ENCODE measurements at places on chromosomes 12 and 14. TPM values are rescaled to one million over a fixed set of nuclear protein-coding genes. Genes with fewer than 3 reads are reported as not detected.

CCDC184 gene
- polyA plus RNA-seq = 3.0 TPM

MYF6 gene
- 90.3 TPM for polyA plus RNA-seq

OAS2 gene
- polyA plus RNA-seq = 2.1 TPM

EXOC3L4 gene
- polyA plus RNA-seq = 0.80 TPM

KRT73 gene
- polyA plus RNA-seq = not detected

AKAP6 gene
- 64.6 TPM for polyA plus RNA-seq

SPIC gene
- polyA plus RNA-seq = not detected

CPNE6 gene
- polyA plus RNA-seq = not detected

CCDC196 gene
- polyA plus RNA-seq = not detected

FOXA1 gene
- polyA plus RNA-seq = not detected

TAS2R8 gene
- polyA plus RNA-seq = not detected

GLT1D1 gene
- 1.6 TPM for polyA plus RNA-seq

DNA sequence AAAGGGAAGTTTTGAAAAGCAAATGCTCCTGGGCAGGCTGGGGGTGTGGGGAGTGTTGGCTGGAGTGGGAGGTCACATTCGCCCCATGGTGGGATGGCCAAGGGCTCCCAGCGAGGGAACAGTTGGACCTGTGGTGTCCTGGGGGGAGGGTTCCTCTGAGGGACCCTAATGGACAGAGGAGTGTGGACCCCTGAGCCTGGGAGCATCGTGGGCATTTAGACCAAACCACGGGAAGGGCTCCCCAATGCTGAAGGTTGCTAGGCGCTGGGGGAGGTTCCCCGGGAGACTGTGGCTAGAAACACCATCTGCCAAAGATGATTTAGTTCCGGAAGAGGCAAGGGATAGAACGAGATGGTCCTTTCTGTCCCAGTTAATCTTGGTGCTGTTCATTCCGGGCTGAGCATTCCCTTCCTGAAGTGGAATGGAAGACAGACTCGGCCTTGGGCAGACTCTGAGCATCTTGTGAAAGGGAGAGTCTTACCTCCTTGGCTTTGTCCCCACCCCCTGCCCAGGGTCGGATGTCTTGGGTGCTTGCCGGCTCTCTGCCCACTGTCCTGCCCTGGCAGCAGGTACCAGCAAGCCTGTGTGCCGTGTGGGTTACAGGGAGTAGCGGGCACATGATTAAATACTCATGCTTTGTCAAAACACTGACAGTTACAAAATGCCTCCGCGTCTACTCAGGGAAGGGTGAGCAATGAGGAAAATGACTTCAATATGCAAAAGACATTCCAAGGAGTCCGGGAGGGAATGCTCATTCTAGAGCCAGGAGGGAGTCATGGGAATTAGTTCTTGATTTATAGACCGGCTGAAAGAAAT lies 215.9 kb downstream of the CACNA1C start:
- DNase-seq = no peak

DNA sequence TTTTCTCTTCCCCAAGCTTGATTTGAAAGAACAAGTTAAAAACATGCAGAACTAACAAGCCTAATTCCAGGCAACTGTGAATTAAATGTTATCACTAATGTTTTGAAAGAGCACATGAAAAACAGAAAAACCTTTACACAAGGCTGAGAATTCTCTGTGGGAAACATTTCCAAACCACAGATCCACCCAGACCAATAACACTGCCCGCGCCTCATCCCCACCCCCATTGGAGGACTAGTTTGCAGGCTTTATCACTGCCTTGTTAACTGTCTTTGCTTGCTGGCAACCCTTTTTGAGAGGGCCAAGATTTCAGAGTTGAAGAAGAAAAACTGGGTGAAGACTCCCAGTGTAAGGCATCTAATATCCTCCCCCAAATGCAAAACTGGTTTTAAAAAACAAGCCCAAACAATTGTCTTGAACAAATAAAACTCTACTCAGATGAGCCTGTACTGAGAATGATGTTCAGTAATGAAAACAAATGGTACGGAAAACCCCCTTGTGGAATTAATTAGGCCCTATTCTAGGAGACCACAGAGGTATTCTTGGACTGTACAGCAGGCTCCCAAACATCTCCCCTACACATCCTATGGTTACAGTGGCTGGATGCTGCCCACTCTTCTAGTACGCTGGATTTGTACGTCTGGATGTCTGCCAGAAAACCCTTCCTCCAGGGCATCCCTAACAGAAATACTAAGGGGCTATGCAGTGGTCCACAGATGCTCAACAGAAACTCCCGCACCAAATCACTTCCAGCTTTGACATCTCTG lies 5.8 kb downstream of the MAX start:
- no peak for DNase-seq

- no peak for DNase-seq
Observed at GRCh38 chr12:124809391-124809790, 54.3 kb downstream of the SCARB1 start.

DNA sequence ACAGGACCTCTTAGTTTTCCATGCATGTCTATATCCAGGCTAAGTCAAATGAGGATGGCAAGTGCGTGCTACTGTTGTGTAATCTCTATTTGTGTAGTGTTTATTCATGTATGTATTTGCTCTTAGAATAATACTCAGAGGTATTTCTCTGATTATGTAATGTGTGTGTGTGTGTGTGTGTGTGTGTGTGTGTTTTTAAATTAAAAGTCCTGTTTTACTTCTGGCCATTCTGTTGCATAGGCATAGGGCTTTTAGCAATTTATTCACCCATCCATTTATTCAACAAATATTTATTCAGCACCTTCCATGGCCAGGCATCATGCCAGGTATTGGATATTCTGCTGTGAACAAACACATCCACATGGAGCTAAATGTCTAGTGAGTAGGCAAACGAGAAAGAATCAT lies 63.5 kb downstream of the PELI2 start:
- DNase-seq = no peak

GRCh38 chr14:71400871-71401321 lies 493.6 kb downstream of the PCNX1 start:
- DNase-seq = no peak

DNA sequence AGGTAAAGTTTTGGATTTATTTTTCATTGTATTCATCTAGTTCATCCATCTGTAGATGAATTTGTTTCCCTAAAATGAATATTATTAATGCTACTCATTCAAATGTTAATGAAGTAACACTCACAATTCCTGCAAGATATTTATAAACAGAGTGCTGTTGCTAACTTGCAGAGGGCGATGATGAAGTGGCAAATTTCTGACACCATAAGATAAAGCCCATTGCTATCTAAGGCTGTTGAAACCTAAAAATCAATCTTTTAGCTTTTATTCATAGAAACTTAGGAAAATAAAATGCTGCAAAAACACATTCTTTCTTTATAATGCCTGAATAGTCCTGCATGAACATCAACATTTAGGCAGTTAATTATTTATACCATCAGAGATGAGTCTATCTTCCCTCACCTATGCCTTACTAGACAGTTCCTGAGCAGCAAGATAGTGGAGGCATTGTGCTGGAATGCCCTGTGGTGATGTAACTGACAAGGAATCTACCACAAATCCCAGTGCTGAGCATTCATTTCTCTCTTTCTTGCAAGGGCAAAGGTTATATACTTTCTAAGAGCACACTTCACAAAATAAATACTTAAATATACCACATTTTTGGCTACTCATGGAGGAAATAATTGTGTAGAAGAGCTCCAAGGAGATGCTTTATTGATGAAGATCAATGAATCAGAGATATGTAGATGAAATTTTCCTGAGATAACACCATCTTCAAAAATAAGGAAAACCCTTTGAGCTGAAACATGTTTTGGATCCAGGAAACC lies 57.6 kb downstream of the LMNTD1 start:
- DNase-seq = no peak

GRCh38 chr14:88960496-88960895 lies 136.0 kb downstream of the TTC8 start:
- no peak for DNase-seq

- DNase-seq = no peak
Observed at GRCh38 chr12:78636231-78636855, 228.2 kb upstream of the SYT1 start.

DNA sequence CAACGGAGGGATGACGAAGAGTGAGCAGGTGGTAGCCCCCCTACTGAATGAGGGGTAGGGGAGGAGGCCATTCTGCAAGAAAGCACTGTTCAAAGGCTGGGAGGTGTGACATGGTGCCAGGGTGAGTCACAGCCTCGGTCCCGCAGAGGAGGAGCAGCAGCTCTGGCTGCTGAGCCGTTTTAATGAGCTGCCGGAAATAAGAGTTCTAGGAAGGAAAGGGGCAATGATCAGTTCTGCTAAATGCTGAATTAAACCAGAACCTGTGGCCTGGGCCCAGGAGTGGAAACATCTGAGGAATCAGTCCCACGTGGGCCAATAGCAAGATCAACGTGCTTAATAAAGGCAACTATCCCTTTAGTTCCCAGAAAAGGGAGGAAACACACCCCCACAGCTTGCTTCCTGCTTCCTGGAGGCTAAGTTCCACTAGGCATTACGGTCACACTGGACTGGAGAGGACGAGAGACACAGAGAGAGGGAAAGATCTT lies 3.6 kb downstream of the ABCD4 start:
- DNase-seq = no peak

- DNase-seq = no peak
Observed at GRCh38 chr12:3186546-3187215, 109.5 kb downstream of the TSPAN9 start.

DNA sequence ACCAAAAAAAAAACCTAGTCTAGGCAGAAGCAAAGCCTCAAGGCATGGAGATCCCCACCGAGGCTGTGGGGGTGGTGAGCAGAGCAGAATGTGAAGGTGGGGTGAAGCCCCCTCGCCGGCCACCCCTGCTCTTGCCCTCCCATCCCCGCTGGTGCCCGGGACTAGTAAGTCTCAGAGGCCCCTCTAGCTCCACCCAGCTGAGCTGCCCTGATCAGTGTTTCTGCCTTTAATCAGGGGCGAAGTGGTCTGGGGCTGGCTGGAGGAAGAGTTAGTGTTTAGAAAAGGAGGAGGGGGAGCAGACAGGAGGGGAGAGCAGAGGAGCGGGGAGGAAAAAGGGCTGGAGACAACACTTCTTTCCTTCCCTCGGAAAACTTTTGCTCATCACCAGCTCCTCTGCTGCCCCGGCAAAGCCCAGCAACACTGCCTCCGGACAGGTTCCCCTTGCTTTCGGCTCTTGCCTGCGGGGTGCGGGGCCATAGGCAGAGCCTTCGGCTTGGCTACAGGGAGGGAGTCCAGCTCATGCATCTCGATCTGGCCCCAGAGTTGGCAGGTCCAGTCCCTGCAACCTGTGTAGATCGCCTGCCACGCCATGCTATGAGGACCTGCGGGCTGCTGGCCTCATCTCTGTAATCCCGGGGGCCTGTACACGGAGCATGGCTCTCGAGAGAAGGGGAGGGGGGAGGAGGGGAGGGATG lies 3.4 kb upstream of the DLK1 start:
- no peak for DNase-seq

DNA sequence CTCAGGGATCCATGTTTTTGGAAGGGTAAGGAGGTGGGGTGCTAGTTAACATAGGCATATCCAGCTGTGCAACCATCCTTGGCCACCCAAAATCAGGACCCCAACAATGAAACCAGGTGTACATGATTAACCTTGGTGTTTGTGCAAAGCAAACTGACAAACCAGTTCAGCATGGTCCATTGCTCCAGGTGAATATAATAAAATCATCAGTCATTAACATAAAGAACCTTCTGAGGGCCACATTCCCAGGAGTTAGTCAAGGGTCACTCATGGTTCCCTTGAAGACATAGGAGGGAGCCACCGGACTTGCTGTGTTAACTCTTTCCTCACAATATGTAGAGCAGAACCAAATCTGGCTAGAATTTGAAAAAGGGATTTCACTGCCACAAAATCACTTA lies 17.8 kb downstream of the SLC38A2 start:
- no peak for DNase-seq

DNA sequence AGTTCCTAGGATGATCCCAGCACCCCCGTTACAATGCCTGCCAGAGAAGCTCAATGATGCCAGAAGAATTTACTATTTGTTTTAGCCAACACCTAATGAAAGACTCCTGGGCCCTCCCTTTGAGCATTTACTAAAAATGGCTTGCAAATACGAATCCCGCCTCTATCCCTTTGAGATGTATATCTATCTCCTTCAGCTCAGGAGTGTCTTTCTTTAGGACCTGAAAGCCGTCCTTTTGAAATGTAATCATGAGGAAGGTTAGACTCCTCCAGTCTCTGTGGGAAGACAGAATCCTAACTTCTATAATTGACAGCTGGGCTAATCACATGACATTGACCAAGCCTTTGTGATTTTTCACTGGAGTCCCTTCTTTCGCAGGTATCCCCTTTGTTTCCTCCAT lies 19.2 kb upstream of the DYNC1H1 start:
- DNase-seq = no peak

DNA sequence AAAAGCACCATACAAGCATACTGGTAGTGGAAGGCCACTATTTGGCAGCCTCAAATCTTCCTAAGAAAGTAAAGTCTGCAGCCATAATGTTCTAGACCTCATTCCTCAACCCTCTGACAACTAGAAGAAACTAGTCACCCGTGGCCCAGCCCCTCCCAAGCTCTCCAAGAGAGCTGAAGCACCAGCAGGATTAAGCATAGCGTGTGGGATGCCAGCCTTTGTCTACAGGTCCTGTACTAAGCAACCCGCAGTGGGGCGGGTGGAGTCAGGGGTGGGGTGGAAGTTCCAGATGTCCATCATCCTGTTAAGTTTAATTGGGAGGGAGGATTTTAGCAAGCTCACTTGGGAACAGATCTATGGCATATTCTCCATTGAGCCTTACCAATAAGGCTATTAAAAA lies 14.2 kb downstream of the SLC11A2 start:
- DNase-seq = no peak

DNA sequence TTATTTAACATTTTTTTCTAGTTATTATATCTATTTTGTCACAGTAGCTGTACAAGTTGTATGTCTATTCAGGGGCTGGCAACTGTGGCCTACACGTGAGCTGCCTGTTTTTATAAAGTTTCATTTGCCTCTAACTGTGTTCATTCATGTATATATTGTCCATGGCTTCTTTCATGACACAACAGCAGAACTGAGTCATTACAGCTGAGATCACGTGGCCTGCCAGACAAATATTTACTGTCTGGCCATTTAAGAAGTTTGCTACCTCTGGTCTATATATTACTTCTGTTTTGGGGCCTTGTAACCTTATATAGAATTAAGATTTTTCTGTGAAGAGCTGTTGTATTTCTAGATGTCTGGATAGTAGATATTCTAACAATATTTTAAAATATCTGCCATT lies 37.9 kb downstream of the KIAA0586 start:
- DNase-seq = no peak

GRCh38 chr14:55477680-55478079 lies 37.3 kb upstream of the TBPL2 start:
- DNase-seq = no peak

- DNase-seq = no peak
Observed at GRCh38 chr12:66669541-66669940, 9.3 kb downstream of the GRIP1 start.

- DNase-seq = no peak
Observed at GRCh38 chr12:52677126-52677525, 3.1 kb downstream of the KRT1 start.

DNA sequence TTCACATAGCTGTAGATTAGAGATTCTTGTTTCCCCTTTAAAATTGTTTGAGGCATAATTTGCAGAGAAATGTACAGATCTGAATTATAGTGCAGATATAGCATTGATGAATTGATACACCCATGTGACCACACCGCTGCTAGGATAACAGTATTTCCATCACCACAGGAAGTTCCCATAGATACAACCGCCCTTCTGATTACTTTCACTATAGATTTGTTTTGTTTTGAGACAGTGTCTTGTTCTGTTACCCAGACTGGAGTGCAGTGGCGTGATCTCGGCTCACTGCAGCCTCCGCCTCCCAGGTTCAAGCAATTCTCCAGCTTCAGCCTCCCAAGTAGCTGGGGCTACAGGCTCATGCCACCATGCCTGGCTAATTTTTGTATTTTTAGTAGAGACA lies 8.8 kb upstream of the ASPG start:
- no peak for DNase-seq

Data from forelimb muscle (tissue), 1 donor.